Fibroblast of mammary gland (primary cell): ENCODE measurements at places on chromosomes 5 and 9.

DNA sequence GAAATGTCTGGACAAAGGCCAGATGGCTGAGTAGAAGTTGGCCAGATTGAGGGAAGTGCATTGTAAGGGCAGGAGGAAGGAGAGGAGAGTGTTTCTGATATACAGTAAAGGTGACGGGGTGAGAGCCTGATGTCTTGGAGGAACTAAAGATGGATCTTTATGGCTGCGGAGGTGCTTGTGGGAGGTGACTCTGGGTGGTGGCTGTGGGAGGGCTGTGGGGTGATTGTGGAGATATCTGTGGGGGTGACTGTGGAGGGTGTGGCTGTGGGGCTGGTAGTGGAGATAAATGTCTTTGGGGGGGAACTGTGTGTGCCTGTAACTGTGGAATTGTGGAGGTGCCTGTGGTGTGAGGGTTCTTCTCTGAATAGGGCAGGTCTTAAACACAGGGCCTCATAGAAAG is 121.4 kb downstream of the CMYA5 start:
- DNase-seq: no peak

DNA sequence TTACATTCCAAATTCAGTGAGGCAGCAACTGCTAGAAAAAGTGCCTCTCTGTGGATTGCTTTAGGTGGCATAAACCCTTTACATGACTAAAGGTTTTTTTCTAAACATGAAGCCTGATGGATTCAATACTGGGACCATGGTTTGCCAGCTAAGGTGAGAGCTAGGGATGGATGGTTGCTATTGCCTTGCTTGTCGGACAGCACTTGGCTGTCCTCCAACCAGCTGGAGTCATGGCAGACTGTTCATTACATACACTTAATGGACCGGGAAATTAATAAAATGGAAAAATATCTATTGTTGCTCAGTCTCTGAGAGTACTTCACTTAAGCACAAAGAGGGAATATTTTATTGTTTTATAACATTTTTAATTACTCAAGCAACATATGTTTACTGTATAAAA is 116.9 kb upstream of the TRPC7 start:
- no peak for DNase-seq

DNA sequence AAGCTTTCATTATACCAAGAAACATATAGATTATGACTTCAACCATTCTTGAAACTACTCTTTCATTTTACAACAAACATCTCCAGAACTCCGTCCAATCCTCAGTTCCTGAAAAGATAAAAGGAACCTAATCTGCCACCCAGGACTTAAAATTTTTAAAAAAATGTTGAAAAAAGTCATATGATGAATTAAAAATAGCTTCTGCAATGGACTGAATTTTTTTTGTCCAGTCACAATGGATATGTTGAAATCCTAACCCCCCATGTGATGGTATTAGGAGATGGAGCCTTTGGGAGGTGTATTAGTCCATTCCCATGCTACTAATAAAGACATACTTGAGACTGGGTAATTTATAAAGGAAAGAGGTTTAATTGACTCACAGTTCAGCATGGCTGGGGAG is 2.7 kb upstream of the ALDH1A1 start:
- no peak for DNase-seq

DNA sequence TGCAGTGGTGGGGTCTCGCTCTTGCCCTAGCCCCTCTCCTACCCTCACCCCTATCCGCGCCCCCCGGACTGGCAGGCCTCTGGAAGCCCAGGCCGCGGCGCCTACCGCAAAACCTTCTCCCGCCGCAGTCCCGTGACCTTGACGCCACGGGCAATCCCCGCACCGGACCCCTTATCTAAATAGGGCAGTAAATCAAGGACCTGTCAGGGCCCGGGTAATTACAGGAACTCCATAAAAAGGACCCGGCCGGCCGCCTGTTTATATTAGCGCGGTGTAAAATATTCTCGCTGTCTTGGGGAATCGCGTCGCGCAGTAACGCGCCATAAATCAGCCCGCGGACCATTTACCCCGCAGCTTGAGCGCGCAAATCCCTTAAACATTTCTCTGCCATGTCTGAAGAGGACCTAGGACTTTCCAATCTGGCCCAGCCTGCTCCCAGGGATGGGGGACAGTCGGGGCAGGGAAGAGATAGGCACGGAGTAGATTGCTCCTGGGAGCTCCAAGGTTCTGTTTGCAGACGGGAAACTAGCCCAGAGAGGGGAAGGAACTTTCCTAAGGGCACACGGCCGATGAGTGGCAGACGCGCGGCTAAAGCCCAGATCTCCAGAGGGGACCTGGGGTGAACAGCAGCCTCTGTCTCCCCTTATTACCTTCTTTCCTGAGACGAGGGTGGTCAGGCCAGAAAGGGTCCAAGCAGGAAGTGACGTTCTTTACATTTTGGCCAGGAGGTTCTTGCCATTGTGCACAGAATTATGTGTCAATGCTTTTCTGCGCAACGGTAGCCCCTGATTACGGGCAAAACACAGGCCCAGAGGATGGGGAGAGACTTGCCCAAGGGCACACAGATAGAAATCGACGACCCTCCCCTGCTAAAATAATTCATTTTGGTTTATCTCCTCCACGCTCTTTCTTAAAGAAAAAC is 4.8 kb upstream of the HAND1 start:
- no peak for DNase-seq

GRCh38 chr9:137380606-137381005 is 42.4 kb downstream of the EXD3 start:
- DNase-seq: no peak

DNA sequence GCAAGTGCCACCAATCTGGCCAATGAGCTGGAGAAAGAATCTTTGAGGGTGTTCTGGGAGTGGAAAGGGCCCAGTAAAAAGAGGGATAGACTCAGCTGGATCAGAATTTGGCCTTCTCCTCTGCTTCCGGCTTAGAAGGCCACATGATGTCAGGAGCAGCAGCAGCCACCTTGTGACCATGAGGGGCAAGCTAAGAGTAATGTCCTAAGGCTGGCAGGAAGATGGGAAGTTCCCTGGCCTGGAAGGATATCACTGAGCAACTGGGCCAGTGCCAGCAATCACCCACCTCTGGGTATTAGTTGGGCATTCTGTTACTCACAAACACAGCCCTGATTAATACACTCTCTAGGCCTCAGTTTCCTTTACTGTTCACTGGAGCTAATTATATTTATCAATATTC is 44.2 kb downstream of the TSPAN17 start:
- no peak for DNase-seq

DNA sequence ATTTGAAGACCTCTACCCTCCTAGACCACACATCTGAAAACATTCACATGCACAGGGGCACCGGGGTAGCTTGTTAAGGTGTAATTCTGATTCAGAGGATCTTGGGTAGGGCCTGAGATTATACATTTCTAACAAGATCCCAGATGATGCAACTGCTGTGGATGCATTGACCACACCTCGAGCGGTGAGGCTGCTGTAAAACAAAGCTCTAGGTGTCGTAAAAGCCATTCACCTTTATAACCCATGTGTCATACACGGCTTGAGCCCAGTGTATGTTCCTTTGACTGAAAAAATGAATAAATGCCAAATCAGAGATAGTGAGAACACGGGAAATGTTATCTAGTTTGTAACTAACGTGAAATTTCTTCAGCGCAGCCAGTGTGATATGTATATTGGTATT is 1578.2 kb upstream of the WWC1 start:
- no peak for DNase-seq

GRCh38 chr5:35815089-35815936 is 41.4 kb upstream of the IL7R start:
- DNase-seq: no peak

GRCh38 chr5:169828385-169828784 is 151.9 kb downstream of the INSYN2B start:
- DNase-seq: no peak

- no peak for DNase-seq
Measured at GRCh38 chr9:135043345-135043744, 44.1 kb upstream of the OLFM1 start.

DNA sequence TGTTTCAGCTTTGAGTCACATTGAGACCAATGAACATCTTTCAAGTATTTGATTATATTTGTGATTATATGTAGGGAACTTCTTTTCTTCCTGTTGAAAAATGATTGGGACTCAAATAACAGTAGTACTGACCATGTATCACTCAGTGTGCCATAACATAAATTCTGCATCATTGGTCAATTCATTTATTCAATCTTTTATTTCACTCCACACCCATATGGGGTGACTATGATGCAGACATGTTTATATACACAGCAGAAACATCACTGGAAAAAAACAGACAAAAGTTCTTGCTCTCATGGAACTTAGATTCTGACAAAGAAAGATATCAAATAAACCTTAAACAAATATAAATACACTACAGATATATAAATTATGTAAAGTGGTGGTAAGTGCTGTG is 74.7 kb upstream of the ANXA1 start:
- DNase-seq: no peak

- no peak for DNase-seq
Measured at GRCh38 chr9:1857808-1858207, 157.3 kb upstream of the SMARCA2 start.

DNA sequence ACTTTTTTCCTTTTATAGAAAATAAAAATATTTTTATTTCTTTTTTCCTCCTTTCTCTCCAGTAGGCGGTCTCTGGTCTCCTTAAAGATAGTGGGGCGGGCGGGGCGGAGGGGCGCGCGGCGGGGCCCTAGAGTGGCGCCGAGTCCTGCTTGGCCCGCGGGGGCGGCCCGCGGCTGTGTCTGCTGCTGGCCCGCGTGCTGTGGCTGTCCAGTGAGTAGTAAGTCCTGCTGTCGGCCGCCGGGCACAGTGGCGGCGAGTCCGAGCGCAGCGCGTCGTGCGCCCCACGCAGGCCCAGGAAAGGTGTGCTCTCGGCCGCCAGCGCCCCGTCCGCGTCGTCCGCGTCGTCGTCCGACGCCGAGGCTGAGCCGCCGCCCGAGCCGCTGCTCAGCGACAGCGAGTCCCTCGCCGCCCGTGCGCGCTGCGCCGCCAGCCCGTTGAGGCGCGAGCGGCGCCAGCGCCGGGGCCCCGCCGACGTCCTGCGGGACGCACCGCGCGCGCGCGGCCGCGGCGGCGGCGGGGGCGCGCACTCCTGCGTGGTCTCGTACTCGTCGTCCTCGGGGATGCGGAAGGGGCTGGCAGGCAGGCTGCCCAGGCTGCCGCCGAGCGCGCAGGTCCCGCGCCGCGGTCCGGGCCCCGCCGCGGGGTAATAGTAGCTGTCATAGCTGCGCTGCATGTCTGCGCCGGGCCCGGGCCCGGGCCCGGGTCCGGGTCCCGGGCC is 52.3 kb downstream of the PSD2 start:
- no peak for DNase-seq

GRCh38 chr9:137321726-137322361 is 19.8 kb upstream of the NRARP start:
- no peak for DNase-seq

GRCh38 chr9:93709600-93710369 is 133.4 kb downstream of the PHF2 start:
- DNase-seq: no peak

DNA sequence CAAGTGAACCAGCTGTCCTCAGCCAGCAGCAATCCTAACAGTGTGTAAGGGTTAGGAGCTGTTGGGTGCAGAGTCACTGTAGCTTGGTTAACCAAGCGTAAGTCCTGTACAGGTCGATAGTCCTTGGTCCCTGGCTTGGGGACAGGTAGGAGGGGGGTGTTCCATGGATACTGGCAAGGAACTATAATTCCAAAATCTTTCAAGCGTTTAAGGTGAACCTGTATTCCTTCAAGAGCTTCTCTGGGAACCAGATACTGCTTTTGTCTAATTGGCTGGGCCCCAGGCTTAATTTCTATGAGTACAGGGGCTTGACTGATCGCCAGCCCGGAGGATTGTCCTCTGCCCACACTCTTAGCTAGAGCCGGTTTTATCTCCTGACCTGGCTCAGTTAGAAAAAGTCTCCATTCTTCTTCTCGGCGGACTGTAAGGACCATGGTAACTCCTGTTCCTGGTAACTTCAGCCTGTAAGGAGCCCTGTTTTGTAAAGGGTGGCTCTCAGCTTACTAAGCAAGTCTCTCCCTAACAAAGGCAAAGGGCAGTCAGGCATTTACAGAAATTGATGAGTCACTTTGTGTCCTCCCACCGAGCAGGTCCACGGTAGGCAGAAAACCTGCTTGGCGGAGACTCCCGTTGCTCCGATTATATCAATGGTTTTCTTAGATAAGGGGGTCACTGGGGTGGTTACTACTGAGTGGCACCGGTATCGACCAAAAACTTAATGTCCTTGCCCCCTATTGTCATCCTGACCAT is 6.0 kb upstream of the ZNF354C start:
- DNase-seq: peak; percentile 11
